Activated CD8-positive, alpha-beta memory T cell treated with anti-CD3 and anti-CD28 coated beads, Interleukin-2, amount 10 ng/mL, durations not matched to agents 7 days and 5 days (primary cell): ENCODE measurements at places on chromosomes 3 and 15.

DNA sequence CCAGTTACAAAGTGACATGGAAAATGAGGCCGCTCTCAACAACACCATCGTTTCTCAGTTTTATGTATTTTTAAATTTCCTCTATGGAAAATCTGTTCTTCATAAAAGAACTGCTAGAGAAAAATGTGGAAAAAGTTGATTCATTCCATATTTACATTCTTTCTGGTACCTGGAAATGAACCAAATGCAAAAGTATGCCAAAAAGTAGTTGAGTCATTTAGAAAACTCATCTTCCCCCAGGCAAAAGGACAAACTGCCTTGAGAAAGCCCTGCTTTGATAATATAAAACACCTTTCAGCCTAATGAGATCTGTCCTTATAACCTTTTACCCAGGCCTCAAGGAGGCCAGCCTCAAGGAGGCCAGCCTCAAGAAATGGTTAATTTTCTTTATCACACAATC lies 283.0 kb upstream of the VEPH1 start:
- DNase-seq, result no peak

- DNase-seq, result no peak
Observed at GRCh38 chr3:58537412-58538301, 667 bp upstream of the ACOX2 start.

DNA sequence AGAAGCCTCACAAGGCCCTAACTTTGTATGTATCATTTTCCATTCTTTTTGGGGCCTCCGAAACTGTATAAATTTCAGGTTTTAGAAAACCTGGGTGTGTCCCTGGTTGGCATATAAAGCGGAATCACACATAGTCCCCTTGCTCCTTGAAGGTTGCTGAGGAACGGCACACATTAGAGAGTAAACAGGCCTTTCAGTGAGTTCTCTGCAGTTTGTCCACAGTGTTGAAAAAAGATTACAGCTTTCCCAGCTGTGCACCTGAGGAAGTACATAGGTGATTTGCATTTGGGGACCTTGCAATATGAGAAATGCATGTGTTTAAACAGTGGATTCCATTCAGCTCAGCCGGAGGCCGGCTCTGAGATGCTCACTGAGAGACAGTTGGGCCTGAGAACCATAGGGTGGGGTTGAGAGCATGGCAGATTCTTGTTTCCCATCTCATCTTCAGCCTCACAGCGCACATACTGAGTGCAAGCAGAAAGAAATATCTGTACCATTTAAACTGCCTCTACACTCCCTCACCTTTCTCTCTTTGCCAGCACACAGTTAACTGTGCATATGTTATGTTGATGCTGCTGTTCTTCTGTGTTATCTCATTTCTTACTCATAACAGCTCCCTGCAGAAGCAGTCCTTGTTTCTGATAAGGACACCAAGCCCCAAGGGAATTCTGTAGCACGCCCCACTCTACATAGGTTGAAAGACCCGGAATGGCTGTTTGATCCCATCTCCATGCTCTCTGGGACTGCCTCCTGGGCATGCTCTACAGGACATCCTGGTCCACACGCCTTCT lies 60.4 kb downstream of the BOC start:
- DNase-seq, result no peak

GRCh38 chr3:51295625-51296024 lies 89.5 kb upstream of the MANF start:
- no peak for DNase-seq

DNA sequence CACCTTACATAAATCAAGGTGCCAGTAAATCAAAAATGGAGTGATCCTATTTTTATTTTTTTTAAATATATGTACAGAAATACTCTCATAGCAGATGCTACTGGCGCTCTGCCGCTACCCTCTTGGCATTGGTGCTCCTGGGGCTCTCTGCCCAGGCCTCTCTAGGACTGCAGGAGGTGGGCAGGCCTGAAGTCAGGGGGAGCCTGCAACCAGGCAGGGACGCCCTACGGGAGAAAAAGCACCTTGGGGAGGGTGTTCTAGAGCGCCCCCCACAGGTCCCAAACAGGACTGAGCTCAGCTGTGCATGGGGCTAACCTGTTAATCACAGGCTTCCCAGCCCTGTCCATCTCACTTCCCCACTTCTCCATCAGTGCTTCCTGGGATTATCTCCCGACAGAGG lies 192.5 kb downstream of the SHQ1 start:
- DNase-seq, result no peak

GRCh38 chr3:165211721-165212120 lies 15.5 kb upstream of the SLITRK3 start:
- DNase-seq, result no peak

DNA sequence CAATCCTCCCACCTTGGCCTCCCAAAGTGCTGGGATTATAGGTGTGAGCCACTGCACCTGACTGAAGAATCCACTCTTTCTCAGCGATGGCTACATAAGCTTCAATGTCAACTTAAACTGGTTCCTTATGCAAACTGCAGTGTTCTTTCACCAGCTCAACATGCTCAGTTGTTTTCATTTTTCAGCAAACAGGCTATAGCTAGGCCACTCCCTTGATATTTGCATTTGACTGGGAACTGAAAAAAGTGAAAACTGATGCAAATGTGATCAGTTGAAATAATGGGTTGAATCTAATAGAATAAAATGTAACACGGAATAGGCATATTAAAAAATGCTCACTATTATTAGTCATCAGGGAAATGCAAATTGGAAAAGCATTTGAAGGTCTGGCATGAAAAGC lies 74.2 kb upstream of the GCNT3 start:
- DNase-seq, result no peak

DNA sequence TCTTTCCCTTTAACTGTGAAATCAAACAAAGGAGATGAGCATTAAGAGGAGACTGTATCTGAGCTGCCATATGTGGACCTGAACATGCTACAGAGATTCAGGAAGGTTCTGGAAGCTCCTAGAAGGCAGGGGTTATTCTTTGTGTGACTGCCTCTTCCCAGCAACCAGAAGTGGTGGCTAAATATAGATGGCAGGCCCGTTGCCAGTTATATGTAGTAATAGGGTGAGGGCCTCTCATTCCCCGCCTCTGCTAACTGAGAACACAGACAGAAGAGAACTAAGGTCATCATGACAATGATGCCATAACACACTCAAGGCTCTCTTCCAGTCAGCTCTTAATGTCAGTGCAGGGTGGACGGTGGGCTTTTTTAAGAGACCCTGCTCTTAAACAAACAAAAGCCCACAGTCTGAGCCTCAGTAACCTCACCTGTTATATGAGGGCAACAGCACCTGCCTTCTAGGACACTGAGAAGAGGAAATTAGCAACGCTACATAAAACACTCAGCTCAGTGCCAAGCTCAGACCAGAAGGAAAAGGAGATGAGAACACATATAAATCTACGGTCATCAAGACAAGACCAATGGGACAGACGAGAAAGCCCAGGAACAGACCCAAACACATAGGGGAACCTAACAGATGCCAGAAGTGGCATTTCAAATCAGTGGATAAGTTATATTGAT lies 22.3 kb downstream of the CFAP92 start:
- DNase-seq, result no peak

DNA sequence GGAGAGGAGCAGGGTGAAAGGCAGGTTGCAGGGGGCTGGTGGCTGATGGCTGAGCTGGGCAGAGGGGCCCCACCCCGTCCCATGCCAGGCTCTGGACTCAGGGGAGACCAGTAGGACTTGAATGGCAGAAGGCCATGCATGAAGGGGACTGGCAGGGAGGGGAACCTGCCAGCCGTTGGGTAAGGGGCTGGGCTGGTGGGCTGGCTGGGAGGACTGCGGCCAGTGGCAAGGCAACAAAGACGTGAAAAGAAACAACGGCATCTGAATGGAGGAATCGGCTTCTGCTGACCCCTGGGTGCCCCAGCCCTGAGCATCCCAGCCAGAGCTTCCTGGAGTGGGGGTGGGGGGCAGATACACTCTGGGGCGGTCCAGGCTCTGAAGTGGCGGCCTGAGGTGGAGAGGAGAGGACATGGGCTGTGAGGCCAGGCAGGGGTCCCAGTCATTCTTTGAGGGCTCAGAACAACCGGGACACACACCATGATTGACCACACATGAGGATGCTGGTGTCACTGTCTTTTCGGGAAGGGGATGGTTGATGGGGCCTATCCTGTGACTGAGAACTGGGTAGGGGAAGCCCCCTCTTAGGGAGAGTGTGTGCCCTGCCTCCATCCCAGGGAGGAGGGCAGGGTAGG lies 11.7 kb downstream of the GLYCTK start:
- no peak for DNase-seq

DNA sequence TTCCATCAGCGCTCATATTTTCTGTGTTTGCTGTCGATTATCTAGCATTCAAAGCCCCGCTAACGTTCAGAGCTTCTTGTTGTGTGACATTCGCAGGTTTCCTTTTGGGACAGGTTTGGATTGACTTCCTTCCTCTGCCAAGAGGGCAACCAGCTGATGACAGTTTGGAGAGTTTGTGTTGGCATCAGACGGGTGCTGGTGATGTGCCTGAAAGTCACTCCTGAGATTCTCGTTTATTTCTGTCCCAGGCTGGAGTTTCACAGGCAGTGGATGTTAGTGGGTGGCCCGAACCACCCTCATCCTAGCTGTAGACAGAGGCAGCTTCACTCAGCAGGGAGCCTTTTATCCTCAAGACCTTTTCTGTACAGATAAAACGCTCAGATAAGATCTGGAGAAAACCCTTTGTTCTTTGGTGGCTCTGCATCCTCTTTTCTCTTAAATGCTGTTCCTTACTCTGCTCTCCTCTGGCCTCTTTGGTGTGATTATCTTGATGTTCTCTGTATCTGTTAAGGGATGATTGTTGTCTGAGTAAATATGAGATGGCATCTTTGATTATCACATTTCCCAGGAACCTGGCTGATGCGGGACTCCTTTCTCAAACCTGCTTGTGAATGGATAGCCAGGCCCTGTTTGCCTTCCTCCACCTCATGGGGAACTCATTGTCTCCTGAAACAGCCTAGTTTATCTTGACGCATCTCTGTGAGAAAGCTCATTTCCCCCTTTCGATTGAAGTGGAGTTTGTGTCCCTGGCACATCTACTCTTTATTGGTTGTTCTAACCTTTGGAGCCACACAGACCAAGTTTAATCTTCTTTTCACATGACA lies 35.9 kb downstream of the CGNL1 start:
- DNase-seq, result no peak

DNA sequence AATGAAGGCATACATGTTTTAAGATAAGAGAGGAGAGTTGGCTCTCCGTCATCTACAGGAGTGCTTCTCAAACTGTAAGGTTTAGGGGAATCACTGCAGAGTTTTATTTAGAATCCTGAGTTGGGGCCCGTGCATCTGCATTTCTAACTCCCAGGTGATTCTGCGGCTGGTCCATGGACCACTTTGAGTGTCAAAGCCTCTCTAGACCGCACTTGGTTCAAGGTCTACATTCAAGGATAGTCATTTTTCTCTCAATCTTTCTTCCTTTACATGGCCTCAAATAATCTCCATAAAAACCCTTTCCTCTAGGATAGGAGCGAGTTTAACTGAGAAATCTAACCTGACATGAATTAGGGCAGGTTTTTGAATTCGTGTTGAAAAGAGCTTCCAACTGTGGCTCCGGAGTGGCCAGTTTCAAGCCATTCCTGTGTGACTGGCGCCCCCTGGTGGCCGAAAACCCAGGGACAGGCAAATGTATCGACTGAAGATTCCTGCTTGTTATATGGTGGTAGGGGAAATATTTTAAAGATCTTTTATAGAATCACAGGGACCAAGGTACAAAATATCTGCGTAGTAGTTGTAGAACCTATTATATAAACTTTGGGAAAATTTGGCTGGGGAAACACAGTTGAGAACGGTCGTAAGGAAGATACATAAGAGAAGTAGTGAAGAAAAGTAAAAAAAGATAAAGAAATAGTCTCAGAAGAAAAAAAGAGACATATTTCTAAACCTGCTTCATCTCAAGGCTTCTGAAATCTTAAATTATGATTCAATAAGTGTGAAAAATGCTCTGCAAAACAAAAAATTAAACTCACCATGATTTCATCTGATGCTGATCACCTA lies 11.9 kb downstream of the GABRR3 start:
- peak; percentile 93 for DNase-seq

DNA sequence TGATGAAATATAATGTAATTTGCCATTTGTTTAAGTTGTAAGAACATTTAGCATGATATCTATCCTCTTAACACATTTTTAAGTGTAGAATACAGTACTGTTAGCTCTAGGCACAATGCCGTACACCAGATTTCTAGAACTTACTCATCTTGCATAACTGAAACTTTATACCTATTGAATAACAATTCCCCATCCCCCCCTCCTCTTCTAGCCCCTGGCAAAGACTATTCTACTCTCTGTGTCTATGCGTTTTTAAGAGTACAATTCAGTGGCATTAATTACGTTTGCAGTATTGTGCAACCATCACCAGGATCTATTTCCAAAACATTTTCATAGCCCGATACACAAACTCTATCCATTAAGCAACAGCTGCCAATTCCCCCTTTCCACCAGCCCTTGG lies 261.7 kb downstream of the PLOD2 start:
- no peak for DNase-seq

DNA sequence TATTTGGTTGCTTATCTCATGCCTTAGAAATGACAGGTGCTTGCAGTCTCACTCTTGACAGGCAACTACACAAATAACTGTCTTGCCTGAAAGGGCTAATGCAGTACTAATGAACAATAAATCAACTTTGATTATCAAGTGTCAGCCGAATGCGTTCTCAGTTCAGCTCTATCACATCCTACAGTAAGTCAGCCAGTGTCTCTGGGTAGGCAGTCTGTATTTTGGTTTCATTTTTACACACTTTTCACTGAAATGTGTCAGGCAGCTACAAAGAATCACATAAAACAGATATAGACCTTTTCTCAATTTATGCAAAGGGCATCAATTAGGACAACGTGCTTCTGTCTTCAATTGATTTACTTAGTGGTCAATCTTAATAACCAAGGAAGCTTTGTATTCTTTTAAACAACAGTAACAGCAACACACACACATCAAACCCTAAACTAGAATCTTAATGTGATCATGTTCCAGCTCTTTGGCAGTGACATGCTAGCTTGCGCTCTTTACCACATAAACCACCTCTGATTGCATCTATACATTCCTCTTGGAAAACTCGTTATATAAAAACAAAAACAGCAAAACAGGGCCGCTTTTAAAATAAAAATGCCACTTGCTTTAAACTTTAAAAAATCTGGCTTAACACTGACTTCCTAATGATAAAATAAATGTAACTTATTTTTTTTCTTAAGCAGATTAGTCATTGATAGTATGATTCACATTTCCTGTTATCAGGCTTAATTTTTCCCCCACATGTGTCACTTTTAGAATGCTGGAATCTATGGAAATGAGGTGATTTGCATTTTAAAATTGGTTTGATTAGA lies 520.4 kb downstream of the FOXP1 start:
- DNase-seq, result peak; percentile 52
